ENCODE measurements at places on chromosomes 11 and 22. TPM values are rescaled to one million over a fixed set of nuclear protein-coding genes. Genes with fewer than 3 reads are reported as not detected.

The UBQLNL gene
- total RNA-seq, result 0.20 TPM

The AP2A2 gene
- 33.3 TPM for total RNA-seq

The KCNJ11 gene
- total RNA-seq, result 3.3 TPM

The TMEM121B gene
- total RNA-seq, result 0.07 TPM

The ELFN2 gene
- total RNA-seq, result not detected

DNA sequence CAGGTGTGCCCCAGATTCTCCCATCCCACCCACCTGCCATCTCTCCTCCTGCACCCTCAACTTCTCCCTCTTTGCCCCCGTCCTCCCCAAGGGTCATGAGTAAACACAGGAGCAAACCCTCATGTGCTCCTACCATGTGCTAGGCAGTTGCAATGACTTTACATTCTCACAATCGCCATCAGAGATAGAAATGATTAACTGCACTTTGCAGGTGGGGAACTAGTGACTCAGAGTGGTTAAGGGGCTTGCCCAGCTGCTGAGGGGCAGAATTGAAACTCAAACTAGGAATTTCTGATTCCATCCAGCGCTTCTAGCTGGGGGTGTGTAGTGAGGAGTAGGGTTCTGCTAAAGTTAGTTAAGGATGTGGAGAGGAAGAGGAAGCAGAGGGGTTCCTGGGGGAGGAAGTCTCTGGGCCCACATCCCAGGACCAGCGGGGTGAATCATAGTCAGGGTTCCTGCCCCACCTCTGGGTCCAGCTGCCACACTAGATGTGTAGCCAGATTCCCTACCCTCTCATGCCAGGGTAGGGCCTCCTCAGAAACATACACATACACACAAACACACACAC, 16.0 kb upstream of the PRG2 start:
- DNase-seq, result no peak
- no peak overlapping the region for H3K4me3 ChIP-seq
- no peak overlapping the region for H3K27ac ChIP-seq
- no peaks in the 10 kb centered on the region for H3K27me3 ChIP-seq

DNA sequence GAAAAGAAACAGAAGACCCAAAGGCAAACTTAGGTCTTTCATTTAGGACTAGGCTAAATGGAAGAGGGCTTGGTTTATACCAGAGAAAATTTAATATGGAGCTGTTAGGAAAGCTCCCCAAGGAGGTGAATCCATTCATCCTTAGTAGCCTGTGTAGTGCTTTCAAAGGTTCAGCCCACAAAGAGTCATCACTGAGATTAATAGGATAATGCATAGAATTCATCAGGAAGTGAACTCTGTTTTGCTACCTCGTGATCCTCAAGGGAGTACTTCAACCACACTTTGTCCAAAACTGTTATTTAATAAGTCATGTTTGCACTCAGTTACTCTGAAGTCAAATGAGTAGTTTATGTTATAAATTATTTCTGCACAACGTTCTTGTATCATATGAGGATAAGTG, 43.3 kb upstream of the MMP7 start:
- H3K4me1 ChIP-seq, result no peaks in the 10 kb centered on the region
- DNase-seq, result no peak
- H3K4me3 ChIP-seq, result no peak overlapping the region
- no peak overlapping the region for H3K27ac ChIP-seq

DNA sequence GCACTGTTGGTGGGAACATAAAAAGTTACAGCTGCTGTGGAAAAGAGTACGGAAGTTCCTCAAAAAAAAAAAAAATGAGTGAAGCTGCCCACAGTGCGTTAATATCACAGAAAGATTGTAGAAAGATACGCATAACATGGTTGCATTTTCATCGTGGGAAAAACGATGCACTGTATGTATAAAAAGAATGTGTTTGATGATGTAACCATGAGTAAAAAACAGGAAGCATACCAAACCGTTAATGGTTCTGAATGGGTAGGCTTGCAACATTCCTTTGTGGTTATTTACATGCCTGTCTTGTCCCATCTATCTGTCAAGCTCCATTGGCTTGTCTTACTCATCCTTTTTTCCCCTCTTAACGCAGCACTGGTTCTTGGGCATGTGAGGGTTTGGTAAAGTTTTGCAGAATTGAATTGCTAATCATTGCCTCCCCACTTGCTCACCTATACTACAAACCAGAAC, 33.8 kb upstream of the DKK3 start:
- H3K27me3 ChIP-seq, result no peaks in the 10 kb centered on the region
- peaks cover 8% of the 10 kb centered on the region for H3K4me1 ChIP-seq
- no peak overlapping the region for H3K27ac ChIP-seq
- no peak for DNase-seq
- no peak overlapping the region for H3K4me3 ChIP-seq
- no peaks in the 10 kb centered on the region for H3K36me3 ChIP-seq

- no peaks in the 10 kb centered on the region for H3K4me1 ChIP-seq
- no peak overlapping the region for H3K27ac ChIP-seq
- no peak for DNase-seq
- H3K27me3 ChIP-seq, result no peaks in the 10 kb centered on the region
- no peak overlapping the region for H3K4me3 ChIP-seq
Observed at GRCh38 chr11:42647993-42648392, 663.8 kb upstream of the API5 start.

DNA sequence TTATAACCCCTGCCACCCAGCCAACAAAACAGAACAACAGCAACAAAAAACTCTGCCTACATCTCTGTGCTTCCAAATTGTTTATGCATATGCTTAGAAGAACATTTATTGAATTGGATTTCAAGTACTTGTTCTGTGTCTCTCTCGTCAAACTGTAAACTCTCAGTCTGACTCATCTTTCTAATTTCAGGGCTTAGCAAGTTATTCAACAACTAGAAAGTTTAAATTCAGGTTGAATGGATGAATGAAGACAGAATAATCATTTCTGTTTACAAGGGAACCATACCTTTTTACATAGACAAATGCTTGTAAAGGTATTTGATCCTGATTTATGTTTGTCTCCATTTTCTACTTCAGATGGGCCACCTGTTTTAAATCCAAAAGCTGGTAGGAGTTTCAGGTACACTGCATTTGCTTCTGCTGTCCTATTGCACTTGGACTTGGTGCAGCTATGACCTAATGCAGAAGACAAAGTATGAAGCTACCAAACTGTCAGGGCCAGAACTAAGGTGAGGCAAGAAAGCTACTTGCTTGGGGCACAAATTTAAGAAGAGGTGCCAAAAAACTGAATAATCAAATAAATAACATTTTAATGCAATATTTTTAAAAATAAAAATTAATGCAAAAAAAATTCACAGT, 1.6 kb upstream of the FBXO3 start:
- no peaks in the 10 kb centered on the region for H3K36me3 ChIP-seq
- H3K4me3 ChIP-seq, result no peak overlapping the region
- no peak for DNase-seq
- H3K27me3 ChIP-seq, result peaks cover 26% of the 10 kb centered on the region

- H3K27me3 ChIP-seq, result peaks cover 2% of the 10 kb centered on the region
- no peaks in the 10 kb centered on the region for H3K36me3 ChIP-seq
- DNase-seq, result no peak
- no peak overlapping the region for H3K4me3 ChIP-seq
Observed at GRCh38 chr11:116536416-116536815, 236.4 kb downstream of the BUD13 start.

GRCh38 chr11:106105986-106106385, 28.5 kb downstream of the AASDHPPT start:
- no peak overlapping the region for H3K27ac ChIP-seq
- no peak overlapping the region for H3K4me3 ChIP-seq
- H3K36me3 ChIP-seq, result no peaks in the 10 kb centered on the region
- H3K4me1 ChIP-seq, result no peaks in the 10 kb centered on the region
- no peak for DNase-seq

DNA sequence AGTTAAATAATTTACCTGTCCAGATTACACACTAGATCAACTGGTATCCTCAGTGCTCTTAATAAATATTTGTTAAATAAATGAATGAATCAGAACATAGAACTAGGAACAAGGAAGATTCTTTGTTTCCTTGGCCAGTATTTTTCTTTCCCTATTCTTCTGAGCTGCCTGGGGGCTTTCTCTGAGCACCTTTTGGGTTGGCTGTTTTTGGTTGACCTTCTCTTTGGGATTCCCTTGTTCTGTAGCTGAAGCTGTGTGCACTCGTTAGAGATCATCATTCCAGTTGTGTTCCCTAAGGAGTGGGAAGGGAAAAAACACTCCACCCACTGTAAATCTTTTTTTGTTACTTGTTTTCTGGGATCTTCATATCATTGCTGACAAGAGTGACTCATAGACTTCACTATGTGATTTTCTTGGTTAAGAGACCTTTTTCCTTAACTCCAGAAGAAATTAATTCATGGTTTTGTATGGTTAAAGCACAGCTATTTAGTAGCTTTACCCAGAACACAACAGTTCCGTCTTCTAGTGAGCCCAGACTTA, 84.3 kb downstream of the STIM1 start:
- DNase-seq, result no peak
- peaks cover 5% of the 10 kb centered on the region for H3K36me3 ChIP-seq
- no peak overlapping the region for H3K27ac ChIP-seq
- H3K27me3 ChIP-seq, result no peaks in the 10 kb centered on the region

- DNase-seq, result peak; percentile 74
- no peak overlapping the region for H3K4me3 ChIP-seq
- H3K4me1 ChIP-seq, result peaks cover 86% of the 10 kb centered on the region
- no peaks in the 10 kb centered on the region for H3K27me3 ChIP-seq
Observed at GRCh38 chr11:73386016-73386415, 9.8 kb downstream of the RELT start.

Measured in K562 (cell line).